Naive thymus-derived CD4-positive, alpha-beta T cell (primary cell): ENCODE measurements at places on chromosomes 16 and 17.

- no peak for DNase-seq
These were observed 90.5 kb upstream of the ZNF750 start for GRCh38 chr17:82930043-82930923.

GRCh38 chr17:17636272-17636885, 44.9 kb upstream of the PEMT start:
- no peak for DNase-seq

- no peak for DNase-seq
These were observed 39.7 kb upstream of the PVALEF start for GRCh38 chr17:81125573-81126081.

DNA sequence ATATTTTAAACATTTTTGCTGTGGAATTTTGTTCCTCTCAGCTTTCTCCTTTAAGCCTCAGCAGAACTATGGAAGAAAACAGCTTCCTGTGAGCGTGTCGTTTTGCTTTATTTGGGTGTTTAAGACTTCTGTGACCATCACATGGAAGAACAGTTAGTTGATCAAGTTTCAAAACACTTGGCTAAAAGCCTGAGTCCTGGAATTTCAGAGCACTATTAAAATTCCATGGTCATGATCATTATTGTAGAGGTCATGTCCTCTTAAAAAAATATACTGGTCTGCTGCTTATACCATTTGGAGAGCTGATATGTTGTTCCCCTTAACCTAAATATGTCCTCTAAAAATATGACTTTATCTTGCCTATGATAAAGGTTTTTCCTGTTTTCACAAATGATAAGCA, 12.6 kb upstream of the CDR2 start:
- DNase-seq, result no peak

- DNase-seq, result no peak
These were observed 31.5 kb downstream of the QPRT start for GRCh38 chr16:29710227-29711219.

GRCh38 chr17:27449541-27449940, 6.7 kb upstream of the KSR1 start:
- DNase-seq, result no peak

GRCh38 chr17:43599046-43599395, 52.9 kb upstream of the ETV4 start:
- no peak for DNase-seq

GRCh38 chr16:4868026-4868425, 20.7 kb downstream of the UBN1 start:
- no peak for DNase-seq

DNA sequence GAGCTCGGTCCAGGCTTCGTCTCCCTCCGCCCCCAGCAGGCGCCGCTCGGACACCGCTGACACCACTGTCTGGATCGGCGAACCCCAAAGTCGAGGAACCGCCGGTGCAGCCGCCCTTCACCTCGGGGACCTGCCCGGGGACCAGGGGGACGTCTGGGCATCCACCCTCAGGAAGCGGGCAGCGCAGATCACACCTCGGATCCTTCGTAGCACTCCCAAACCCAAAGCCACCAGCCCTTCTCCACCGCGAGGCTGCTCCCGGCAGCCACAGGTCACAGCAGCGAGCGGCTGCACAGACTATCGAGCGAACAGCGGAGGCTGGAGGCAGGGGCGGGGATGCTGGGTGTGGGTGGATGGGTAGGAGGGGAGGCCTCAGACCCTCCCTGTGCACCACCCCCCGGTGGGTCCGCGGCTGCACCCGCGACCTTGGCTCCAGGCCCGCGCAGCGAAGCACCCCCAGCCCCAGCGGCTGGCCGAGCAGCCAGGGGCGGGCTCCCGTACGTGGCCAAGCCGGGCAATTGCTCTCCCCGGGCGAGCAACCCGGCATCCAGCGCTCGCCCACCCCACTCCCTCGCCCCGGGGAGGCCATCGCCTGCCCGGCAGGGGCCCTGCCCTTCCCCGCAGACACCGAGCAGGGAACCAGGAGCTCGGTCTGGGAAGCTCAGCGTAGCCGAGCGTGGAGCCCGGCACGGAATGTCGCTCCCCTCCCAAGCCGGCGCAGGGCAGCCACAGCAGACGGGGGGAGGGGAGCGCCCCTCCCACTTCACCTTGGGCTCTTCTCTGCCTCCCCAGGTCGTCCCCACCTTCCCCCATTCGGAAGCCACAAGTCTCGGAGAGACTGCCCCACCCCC, 1.0 kb downstream of the SDK2 start:
- peak; percentile 37 for DNase-seq

- no peak for DNase-seq
These were observed at the start of gene NRN1L for GRCh38 chr16:67884684-67885083. TSS of gene NRN1L (plus strand) at chr16:67884885. CDS start at chr16:67884904, 19 bp downstream.

GRCh38 chr17:65100316-65101140, 36.6 kb upstream of the RGS9 start:
- DNase-seq, result peak; percentile 87

DNA sequence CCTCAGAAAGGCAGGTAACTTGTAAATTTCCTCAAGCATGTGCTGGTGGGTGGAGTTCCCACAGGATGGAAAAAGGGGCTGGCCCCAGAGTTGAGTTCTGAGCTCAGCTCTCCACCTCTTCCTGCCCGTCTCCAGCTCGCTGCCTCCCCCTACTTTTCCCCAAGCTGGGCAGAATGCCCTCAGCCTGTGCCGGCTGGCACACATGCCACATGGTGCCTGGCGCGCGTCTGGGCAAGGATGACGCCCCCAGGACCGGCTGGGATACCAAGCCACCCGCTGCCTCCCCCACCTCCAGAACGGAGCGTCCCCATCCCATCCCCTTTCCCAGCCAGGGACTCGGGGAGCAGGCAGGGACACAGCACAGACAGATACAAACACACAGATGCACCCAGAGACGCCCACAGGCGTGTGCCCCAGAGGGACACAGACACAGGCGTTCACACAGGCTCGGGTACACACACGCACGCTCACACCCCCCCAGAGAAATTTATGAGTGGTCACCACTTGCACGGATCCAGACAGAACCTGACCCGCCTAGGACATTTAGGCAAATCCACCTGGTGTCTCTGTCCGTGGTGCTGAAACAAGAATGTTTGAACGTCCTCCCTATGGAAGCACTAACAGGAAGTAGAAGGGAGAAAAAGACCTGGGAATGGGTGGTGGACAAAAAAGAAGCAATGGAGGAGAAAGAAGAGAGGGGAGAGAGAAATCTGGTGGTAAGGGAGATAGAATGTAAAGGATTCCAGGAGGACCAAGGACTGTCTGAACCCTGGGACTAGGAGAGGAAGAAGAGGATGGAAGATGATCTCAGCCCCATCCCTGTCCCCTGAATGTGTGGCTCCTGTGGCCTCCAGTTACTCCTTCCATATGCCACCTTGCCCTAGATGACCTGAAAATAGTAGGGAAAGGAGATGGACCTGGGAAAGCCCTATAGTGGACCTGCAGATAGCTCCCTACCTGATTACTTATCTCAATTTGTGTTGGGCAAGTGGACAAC, 15.5 kb downstream of the NEUROD2 start:
- DNase-seq, result no peak

DNA sequence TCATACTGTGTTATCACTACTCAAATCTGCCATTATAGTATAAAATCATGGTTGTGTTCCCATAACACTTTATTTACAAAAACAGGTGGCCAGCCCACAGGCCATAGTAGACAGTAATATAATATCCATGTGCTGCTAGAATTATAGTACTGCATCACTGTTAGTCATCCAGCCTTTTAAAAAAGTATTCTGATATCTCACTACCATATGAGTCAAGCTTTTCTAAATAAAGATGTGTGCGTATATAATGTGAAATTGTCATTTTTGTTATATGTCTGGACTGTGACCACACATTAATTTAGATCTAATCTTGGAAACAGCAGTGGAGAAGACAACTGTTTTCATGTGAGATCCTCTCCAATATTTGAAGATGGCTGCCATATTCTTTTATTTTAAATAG, 1049.1 kb upstream of the GOT2 start:
- DNase-seq, result no peak

- DNase-seq, result no peak
These were observed 46.3 kb downstream of the TANGO6 start for GRCh38 chr16:68889508-68890150.

GRCh38 chr17:68324654-68325336, 33.5 kb downstream of the ARSG start:
- DNase-seq, result no peak

GRCh38 chr17:45929344-45929743, 35.0 kb downstream of the MAPT start:
- DNase-seq, result no peak

- DNase-seq, result no peak
These were observed 46.3 kb downstream of the PRKCA start for GRCh38 chr17:66348584-66349165.

DNA sequence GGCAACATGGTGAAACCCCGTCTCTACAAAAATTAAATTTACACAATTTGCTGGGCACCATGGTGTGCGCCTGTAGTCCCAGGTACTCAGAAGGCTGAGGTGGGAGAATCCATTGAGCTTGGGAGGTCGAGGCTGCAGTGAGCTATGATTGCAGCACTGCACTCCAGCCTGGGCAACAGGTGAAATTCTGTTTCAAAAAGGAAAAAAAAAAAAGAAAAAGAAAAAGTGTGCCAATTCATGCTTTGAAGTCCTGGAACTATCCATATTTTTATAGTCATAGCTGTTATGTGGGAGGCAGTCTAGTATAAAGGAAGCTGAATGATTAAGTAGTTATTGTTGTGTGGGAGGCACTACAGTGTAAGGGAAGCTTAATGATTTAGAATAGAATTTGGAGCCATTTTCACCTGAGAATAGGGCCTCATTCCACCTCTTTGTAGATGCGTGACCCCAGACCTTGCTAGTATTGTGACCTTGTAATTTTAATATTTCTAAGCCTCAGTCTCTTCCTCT, 31.6 kb downstream of the IQCK start:
- DNase-seq, result no peak

GRCh38 chr16:72198021-72198711, 26.2 kb upstream of the PMFBP1 start:
- no peak for DNase-seq

- no peak for DNase-seq
These were observed 940.5 kb downstream of the CDH11 start for GRCh38 chr16:64181271-64181925.

DNA sequence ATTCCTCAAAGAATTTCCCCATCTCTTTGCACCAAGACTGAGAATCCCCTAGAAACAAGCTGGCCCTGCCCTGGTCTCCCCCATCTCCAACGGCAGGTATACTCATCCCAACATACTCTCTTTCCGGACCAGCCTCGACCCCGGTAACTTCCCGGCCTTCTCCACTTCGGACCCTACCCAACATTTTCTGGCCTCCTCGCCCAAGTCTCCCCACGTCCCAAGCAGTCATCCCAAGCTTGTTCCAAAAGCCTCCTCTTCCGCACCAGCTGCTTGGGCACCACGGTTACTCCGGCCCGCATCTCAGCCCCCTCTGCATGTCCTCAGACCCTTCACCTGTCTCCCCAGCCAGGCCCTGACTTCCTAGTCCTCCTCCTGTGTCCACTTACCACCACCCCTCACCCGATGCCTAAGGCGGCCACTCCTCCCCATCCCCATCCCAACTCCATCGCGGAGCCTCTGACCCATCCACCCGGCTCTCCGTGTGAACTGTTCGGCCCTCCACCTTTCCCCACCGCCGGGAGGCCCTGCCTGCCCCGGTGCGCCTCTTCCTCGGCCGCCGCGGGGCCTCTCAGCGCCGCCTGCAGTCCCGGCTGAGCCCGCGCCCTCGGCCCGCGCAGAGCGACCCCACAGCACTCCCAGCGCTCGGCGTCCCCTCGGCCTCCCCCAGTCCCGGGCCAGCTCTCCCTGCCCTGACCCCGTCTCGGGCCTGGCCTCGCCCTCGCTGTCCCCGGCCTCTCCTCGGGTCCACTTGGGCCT, 994 bp downstream of the PITPNA start:
- DNase-seq, result no peak

GRCh38 chr16:49516382-49517036, 142.9 kb downstream of the C16orf78 start:
- no peak for DNase-seq

DNA sequence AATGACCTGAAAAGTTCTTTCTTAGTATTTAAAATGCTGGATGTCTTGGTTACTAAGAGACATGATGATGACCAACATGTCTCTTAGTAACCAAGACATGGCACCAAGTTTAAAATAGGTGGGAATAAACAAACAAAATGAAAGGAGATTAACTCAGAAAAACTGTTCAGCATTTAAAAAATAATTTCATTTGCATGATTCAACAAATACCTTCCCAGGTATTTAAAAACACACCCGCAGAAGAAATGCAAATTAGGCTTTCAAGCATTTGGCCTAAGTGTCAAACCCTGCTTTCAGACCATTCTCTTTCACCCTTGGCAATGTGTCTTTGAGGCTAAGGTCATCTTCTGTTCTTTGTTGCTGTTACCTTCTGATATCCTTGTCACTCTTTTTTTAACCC, 91.4 kb upstream of the CORO6 start:
- DNase-seq, result no peak

GRCh38 chr17:50719924-50720794, 756 bp downstream of the LUC7L3 start:
- DNase-seq, result no peak
